NCI-H460 (cell line): ENCODE measurements at places on chromosomes 6 and 20.
A peak's percentile ranks its signal among the peaks of the same experiment; 100 is the strongest.

DNA sequence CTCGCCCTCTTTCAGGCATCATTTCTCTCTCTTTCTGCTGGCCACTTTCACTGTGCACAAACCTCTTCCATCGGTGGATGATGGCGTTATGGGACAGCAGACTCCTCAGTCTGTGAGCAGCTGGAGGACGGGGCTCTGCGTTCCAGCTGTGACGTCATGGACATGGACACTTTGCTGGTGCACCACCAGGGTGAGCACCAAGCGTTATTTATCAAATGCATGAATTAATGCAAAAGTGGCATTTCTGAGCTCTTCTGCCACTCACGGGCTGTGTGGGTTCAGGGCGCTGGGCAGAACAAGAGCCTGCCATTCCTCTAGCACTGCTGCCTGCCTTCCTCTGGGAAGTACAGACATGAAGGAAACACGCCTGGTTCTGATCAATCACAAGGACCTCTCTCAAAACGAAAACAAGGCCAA lies 82.9 kb upstream of the MPC1 start:
- no peak for DNase-seq

DNA sequence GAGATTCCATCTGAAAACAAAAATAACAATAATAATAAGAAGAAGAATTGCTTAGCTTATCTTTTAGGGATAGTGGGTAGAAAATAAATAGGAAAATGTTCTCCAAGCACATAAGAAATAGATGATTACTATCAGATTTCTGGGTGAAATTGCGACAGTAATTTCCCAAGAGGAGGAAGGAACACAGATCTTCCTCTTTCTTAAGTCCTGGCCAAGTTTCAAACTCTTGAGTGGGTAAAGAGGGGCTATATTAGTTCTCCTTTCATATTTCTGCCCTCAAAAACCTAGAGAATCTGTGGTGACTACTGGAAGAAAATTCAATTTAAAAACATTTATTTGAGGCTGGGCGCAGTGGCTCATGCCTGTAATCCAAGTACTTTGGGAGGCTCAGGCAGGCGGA lies 63.7 kb downstream of the PHACTR2 start:
- DNase-seq = no peak

GRCh38 chr20:62111148-62111547 lies 11.1 kb upstream of the LSM14B start:
- no peak for DNase-seq

- no peak for DNase-seq
Measured at GRCh38 chr6:113901482-113901881, 44.3 kb downstream of the MARCKS start.

DNA sequence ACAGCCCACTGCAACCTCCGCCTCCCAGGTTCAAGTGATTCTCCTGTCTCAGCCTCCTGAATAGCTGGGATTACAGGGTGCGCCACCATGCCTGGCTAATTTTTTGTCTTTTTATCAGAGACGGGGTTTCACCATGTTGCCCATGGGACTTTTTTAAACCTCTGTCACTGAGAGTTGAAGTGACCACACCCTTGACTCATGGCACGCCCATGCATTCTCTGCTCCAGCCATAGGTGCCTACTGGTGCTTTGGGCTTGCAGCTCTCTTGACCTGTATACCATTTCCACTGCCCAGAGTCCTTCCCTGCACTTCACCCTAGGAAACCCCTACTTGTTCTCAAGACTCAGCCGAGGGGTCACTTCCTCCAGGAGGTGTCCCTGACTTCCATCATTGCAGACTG lies 2.4 kb upstream of the SCRT2 start:
- no peak for DNase-seq

DNA sequence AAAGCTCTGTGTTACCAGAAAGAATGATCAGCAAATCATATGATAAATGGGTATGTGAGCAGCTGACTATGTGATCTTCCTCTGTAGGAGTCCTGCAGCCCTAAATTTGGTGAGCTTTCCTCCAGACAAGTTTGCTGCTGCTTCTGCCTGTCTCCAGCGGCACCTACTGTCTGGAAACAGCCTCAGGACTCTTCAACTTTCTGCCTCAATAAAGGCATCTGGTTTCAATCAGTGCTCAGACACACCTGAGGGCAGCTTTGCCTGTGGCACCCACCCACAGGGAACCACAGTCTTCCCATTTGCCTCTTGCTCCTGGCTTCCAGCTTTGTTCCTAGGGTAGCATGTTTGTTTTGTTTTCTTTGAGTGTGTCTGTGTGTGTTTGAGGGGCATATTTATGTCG lies 727.9 kb upstream of the MAN1A1 start:
- no peak for DNase-seq

- no peak for DNase-seq
Measured at GRCh38 chr6:144582939-144583613, 297.9 kb downstream of the UTRN start.

DNA sequence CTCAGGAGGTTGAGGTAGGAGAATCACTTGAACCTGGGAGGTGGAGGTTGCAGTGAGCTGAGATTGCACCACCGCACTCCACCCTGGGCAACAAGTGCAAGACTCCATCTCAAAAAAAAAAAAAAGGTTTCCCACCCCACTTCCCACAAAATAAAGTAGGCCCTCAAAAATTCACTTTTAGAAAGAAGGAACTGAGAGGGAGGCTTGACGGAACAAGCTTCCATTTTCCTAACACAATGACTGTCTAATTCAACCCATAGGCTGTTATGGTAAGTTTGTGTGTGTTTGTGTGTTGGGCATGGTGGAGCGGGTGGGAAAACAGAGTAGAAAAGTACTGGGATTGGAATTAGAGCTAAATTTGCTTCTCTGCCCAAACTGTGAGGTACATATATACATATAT lies 98.4 kb upstream of the MAN1A1 start:
- no peak for DNase-seq

GRCh38 chr6:75563032-75563431 lies 38.6 kb upstream of the SENP6 start:
- DNase-seq = peak; percentile 37

- no peak for DNase-seq
Measured at GRCh38 chr6:165451838-165452237, 142.4 kb upstream of the C6orf118 start.

GRCh38 chr6:147689398-147689797 lies 180.9 kb downstream of the SAMD5 start:
- DNase-seq = no peak

DNA sequence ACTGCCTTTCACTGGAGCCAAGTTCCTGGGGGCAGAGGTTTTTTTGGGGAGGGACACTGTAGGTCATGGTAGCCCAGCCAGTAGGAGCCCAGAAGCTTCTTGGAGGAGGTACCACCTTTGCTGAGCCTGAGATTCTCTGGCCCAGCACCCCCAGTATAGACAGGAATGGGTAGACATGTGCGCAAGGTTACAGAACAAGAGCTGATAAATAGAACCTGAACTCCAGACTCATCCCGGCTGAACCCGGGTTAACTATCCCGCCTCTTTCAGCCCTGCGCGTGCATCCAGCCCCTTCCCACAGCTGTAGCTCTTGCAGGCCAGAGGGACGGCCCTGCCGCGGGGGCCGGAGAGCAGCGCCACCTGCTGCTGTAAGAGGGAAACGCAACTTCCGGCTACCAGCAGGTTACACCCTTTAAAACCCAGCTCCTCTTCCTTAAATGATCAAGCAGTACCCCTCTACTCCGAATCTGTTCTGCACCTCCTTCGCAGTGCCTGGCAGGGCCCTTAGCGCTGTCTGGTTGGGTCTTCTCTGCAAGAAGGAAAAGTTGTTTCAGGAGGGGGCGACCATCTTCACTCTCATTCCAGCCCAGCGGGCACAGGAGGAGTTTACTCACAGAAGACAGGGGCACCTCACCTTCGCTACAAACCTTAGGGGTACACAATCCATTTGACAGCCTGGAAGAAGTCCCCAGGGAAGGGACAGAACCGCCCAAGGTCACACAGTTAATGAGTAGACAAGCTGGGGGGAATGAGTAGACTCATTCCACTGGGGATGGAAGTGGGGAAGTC lies 7.5 kb downstream of the SRXN1 start:
- peak; percentile 78 for DNase-seq

- no peak for DNase-seq
Measured at GRCh38 chr6:36925809-36926208, 28.7 kb upstream of the PI16 start.

- no peak for DNase-seq
Measured at GRCh38 chr20:44106615-44107014, 80.4 kb downstream of the JPH2 start.

DNA sequence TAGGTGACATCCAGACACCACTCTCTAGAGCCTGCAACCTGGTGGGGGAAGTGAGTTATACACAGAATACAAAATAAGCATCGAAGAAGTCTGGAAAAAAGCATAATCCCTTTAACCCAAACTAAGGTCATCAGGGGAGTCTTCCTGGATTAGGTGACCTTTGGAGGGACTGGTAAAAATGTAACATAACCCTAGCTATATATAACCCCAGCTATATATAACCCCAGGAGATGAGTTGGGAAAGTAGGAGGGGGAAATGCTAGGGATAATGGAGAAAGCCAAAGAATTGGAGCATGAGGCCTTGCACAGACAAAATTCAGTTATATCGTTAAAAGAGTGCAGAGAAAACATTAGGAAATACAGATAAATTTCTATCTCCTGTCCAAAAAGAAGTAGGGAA lies 164.8 kb downstream of the QRSL1 start:
- DNase-seq = no peak

- DNase-seq = no peak
Measured at GRCh38 chr6:150573041-150573681, 26.5 kb upstream of the PLEKHG1 start.

GRCh38 chr20:10524643-10525042 lies 89.5 kb downstream of the SLX4IP start:
- DNase-seq = no peak

- DNase-seq = peak; percentile 4
Measured at GRCh38 chr20:18176318-18176785, 38.7 kb downstream of the KAT14 start.

GRCh38 chr6:168247443-168248147 lies 72.0 kb downstream of the DACT2 start:
- peak; percentile 2 for DNase-seq

DNA sequence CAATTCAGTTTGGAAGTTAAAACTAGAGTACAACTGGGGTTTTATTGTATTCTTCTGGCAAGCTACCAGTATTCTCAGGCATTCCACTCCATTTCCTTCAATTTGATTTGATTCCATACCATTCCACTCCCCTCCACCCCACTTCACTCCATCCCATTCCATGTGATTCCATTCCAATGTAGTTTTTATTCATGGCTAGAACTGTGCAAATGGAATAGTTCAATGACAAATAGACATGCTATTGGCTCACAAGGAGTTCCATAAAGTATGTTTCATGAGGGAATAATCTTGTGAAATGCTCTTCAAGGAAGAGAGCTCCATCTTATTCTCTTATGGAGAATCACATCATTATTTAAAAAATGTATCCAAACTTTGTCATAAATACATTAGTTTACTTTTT lies 285.0 kb upstream of the BMP2 start:
- no peak for DNase-seq

- DNase-seq = no peak
Measured at GRCh38 chr20:44069203-44070011, 117.6 kb downstream of the JPH2 start.

DNA sequence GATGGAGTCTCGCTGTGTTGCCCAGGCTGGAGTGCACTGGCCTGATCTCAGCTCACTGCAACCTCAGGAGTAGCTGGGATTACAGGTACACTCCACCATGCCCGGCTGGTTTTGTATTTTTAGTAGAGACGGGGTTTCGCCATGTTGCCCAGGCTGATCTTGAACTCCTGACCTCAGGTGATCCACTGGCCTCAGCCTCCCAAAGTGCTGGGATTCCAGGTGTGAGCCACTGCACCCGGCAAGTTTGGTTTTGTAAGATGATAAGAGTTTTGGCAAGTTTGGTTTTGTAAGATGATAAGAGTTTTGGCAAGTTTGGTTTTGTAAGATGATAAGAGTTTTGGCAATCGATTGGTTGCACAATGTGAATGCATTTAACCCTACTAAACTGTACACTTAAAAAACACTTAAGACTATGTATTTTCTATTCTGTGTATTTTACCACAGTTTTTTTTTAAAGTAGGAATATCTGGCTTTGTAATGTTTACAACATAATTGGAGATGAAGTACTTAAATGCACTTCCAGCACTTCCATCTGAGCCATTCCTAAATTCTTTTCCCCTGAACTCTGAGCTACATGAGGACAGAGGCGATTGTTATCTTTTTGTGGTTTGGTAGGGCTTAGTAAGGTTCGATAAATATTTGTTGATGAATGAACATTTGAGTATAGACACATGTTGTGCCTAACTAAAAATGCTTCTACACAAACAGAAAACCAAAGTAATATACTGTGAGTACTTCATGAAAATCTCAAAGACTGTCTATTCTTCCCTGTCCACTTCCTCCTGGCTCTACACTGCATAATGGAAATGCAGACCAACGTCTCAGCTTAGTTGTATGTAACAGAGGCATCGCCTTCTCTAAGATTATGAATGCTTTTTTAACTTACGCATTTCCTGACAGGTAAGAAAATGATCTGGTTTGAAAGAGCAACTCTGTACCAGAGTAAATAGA lies 18.8 kb downstream of the SAMHD1 start:
- DNase-seq = no peak

DNA sequence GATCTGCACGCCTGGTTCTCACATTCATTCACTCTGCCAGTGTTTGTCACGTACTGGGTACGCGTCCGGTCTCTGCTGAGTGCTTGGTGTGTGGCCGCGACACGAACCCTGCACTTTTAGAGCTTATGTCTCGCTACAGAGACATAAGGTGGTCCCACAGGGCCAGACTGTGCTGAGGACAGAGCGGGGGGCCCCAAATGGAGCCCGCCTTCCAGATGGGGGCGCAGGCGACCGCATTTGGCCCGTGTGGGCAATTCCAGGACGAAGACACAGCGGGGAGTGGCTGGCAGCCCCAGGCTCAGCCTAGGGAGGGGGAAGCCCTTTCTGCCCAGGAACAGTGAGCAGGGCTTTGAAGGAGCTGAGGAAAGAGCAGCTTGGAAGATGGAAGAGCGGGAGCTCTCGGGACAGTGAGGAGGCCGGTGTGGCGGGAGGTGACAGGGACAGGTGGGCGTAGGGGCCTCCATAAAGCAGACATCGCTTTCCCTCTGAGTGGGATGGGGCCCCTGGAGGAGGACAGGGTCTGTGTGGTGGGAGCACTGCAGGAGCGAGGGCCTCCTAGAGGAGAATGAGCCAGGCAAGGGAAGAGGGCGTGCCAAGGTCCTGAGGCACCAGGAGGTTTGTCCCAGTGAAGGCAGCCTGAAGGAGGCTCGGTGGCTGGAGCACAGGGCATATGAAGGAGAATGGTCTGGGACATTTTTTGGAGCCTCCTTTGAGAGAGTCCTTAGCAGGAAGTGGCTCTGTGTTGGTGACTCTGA lies 7.8 kb upstream of the MTG2 start:
- DNase-seq = no peak

- no peak for DNase-seq
Measured at GRCh38 chr20:40282941-40283340, 406.1 kb downstream of the MAFB start.

DNA sequence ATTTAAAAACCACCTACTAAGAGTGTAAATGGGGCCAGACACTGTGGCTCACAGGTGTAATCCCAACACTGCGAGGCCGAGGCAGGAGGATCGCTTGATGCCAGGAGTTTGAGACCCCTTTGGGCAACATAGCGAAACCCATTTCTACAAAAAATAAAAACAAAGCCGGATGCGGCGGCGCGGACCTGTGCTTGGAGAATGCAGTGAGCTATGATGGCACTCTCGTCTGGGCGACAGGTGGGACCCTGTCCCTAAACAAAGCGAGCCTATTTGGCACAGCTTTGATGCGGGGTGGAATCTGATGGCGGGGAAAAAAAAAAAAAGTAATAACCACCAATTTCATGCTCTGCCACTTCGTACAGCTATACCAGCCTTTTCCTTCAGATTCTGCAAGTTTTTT lies 1.1 kb downstream of the TCP1 start:
- DNase-seq = no peak
